Type B pancreatic cell (in vitro differentiated cells): ENCODE measurements at places on chromosomes 2 and 18. TPM values are rescaled to one million over a fixed set of nuclear protein-coding genes. Genes with fewer than 3 reads are reported as not detected.

- DNase-seq = no peak
These were observed 5.0 kb upstream of the ATP9B start for GRCh38 chr18:79064228-79064627.

GRCh38 chr2:189298481-189298880, 118.9 kb upstream of the COL5A2 start:
- DNase-seq = no peak

DNA sequence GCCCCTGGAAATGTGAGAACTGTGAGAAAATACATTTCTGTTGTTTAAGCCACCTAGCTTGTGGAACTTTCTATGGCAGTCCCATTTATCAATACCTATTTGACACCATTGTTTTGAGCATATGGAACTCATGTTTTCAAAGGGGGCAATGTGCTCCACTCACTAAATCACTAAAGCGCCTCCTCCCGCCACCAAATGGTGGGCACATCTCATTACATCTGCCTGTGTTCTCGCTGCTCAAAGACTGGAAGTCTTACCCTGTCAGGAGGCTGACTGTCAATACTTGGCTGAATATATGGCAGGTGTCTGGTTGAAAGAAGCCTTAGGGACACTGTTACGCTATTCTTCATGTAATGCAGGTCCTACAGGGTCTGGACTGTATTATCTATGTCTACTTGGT, 767.7 kb downstream of the TSN start:
- DNase-seq = no peak

DNA sequence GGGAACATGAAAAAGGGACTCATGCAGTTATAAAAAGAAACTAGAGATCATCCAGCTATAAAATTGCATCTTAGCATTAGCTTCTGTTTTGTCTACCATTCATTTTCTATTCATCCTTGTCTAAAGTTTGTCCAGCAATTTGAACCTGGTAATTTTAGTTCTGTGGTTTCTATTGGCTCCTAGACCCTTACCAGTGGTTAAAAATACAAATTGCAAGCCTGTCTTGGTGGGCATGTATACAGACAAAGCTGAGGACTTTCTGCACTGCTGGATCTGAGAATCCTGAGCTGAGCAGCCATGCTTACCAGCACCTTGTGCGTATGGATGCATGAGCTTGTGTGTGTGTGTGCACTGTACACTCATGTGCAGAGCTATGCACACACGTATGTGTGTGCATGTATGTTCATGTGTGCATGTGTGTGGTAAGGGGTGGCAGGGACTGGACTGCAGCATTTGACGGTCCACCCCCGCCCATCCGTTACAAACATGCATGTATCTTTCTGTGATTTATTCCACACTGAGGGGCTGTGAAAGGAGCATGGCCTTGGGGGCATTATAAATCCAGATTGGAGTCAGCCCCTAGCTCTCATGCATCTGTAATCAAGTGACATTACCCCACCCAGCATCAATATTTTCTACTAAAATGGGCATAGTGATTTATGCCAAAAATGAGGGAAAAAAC, 144.7 kb downstream of the FAM210A start:
- no peak for DNase-seq

DNA sequence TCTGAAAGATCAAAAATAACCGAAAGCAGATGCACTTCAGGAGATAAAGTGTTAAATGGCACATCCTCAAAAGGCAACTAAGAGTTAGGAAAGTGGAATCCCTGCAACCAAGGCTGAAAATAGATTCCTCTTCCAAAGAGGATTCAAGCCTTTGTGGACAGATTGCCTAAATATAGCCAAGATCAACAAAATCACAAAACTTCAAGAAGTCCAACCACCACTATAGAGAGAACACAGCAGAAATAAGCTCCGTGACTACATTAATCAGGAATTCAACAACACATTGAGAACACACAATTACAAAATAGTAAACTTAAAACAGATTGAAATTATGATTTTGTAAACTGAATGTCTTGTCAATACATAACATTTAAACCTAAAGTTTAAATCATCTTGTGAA, 165.7 kb downstream of the LNPK start:
- DNase-seq = no peak

DNA sequence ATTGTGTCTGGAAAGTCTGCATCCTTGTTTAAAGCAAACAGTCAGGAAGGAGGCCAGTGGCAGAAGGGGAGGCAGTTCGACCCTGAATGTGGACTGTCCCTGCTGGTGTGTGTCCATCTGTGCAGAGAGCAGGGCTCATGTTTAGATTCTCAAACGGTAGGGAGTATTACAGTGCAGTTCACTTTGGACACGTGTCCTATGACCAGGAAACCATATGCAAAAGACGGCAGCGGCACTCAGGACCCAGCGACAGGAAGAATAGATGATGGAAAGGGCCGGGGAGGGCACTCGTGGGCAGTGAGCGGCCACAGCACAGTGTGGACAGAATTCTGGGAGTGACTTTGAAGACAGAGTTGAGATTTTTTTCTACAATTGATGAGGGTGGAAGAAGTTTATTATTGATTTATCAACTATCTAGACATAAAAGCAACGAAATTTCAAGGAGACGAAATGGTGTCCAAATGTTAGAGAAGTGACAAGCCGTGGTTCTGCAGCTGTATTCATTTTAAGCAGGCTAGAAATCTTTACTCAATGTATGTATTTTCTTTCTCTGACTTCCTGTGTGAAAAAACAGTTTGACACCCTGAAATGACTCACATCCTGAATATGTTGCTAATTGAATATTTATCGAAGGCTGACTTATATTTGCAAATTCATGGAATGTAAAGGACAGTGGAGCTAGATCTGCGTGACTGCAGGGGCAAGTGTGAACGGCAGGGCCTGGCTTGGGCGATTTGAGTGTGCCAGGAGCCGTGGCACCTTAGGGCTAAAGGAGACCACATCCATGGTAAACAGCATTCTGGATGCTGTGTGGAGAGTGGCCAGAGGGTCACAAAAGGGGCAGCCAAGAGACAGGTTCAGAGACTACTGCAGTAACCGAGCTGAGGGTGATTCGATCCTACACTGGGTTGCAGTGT, 214.2 kb downstream of the PTGR3 start:
- no peak for DNase-seq

- no peak for DNase-seq
These were observed 82.4 kb downstream of the EXOC6B start for GRCh38 chr2:72743481-72743880.

DNA sequence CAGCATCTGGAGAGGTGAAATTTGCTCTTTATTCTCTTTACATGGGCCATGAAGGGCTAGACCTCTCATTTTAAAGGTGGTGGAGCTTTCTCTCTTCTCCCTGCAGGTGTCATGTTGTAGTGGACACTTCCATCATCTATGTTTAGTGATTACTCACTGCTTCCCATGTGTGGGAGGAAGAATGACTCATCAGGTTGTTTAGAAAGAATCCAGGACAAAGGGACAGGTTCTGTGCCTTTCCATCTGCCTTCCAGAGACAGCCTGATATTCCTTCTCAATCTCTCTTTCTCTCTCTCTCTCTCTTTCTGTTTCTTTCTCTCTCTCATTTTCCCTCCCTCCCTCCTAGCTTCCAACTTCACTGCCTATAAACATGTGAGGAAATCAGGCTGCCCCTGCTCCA, 38.7 kb downstream of the SCG2 start:
- no peak for DNase-seq

- DNase-seq = no peak
These were observed 123.0 kb downstream of the IRS1 start for GRCh38 chr2:226676618-226677017.

Gene ATOH8
- total RNA-seq = 1.8 and 13.7 TPM in 2 replicates

Gene CXCR1
- total RNA-seq = not detected in 2 replicates

Gene POLR1B
- total RNA-seq = 29.3 and 39.9 TPM in 2 replicates

Gene CFAP65
- 0.29 and 2.1 TPM in 2 replicates for total RNA-seq

Gene SRD5A2
- total RNA-seq = 0.26 TPM in 1 of 2 replicates, not detected in the other

Gene SRSF7
- 176 and 248 TPM in 2 replicates for total RNA-seq

Gene CRYGD
- not detected in 2 replicates for total RNA-seq
